ENCODE measurements at places on chromosomes 16 and 17.
A peak's percentile ranks its signal among the peaks of the same experiment; 100 is the strongest.

GRCh38 chr16:47229053-47230050 is 85.6 kb upstream of the NETO2 start:
- DNase-seq = no peak

GRCh38 chr17:39974433-39974832 is 6.2 kb upstream of the PSMD3 start:
- DNase-seq = no peak

- DNase-seq = no peak
Observed at GRCh38 chr16:48576927-48577326, 33.1 kb downstream of the N4BP1 start.

GRCh38 chr17:40606548-40607353 is 40.9 kb downstream of the SMARCE1 start:
- no peak for DNase-seq

- peak; percentile 93 for DNase-seq
Observed at GRCh38 chr17:2029911-2030778, at the start of gene DPH1. Gene DPH1, plus strand, starts transcription at chr17:2030153. Its CDS starts 17 bp downstream, at chr17:2030170.

- no peak for DNase-seq
Observed at GRCh38 chr16:73056448-73056847, 8.5 kb upstream of the ZFHX3 start.
